ENCODE measurements at places on chromosomes 16 and 17.
A peak's percentile ranks its signal among the peaks of the same experiment; 100 is the strongest.

DNA sequence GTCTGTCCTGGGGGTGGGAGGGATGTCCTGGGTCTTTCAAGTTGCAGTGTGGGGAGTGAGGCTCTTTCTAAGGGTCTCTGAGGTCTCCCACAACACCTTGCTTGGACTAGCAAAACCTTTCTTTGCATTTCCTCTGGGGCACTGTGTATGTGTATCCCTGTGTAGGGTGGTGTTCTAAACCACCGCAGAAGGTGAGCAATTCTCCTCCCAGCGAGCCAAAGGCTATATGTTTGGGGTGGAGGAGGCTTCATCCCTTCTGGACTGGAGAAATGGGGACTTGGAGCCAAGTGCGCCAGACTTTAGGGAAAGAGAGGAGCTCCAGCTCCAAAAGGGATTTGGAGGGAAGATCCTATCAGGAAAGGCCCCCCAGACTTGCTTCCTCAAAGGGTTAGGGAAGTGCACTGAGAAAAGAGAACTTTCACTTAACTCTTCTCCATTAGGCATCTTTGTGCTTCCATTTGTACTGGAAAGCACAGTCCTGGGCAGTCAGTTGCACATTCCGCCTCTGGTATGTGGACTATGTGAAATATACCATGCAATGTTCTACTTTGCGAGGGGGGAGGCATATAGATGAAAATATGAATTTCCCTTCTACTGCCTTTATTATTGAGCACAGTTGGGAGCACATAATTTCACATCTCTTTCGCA, 18.9 kb upstream of the HOXB9 start:
- DNase-seq, result no peak

DNA sequence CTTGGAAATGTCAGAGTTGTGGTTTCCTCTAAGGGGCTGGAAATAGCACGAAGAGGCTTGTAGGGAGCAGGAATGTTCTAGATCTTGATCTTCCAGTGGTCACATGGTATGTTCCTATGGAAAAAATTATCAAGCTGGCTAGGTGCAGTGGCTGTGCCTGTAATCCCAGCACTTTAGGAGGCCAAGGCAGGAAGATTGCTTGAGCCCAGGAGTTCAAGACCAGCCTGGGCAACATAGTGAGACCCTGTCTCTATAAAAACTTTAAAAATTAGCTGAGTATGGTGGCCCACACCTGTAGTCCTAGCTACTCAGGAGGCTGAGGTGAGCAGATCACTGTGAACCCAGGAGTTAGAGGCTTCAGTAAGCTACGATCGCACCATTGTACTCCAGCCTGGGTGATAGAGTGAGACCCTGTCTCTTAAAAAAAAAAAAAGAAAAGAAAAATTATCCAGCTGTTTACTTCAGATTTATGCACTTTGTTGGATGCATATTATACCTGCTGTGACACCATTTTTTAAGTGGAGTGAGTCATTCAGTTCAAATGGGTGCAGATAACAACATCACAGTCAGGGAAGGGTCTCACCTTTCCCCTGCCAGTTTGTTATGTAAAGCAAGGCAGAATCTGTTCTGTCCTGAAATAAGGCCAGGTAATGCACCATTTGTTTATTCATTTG, 65.7 kb upstream of the LYRM9 start:
- DNase-seq, result no peak

DNA sequence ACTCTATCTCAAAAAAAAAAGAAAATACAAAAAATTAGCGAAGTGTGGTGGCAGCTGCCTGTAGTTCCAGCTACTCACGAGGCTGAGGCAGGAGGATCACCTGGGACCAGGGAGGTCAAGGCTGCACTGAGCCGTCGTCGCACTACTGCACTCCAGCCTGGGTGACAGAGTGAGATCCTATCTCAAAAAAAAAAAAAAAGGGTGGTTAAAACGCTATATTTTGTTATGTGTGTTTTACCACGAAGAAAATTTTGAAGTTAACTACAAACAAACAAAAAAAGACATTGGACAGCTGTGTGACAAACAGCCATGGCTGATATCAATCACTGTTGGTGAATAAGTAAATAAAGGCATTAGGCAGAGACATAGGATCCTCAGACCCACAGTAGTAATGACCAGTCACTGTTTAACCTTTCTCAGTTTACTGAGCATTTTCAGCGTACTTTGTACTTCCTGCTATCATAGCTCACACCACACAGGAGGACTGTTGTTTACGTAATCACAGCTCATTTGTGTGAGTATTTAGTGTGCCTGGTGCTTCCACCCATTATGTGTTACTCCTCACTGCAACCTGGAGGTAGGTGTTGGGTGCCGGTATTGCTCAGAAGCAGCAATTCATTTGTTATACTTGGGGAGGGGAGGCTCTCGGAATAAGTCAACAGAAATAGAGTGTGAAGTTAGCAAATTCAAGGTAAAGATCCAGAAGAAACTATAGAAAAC, 55.4 kb downstream of the COPRS start:
- no peak for DNase-seq

DNA sequence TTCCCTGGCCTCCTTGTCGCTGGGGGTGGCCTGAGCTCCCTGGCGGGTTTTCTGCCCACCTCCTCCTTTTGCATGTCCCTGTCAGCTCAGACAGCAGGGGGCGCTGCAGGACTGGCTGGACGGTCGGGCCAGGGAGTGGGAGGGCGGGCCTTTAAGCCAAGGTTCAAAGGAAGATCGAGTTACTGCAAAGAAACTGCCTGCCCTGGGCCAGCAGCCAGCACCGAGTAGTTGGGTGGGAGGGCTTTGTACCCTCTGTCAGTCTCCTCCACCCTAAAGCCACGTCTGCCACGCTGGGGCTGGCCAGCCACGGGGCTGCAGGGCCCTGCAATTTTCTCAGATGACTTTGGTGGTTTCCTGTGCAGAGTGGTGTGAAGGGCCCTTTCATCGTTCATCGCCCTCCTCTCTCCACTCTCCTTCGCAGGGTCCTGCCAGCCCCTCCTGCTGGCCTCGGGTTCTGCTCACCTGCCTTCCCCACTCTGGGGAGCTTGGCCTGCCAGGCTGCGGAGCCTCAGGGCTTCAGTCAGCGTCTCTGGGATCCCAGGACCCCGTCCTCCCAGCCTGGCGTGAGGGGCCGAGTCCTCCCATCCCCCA, 12.3 kb downstream of the GPR142 start:
- peak; percentile 92 for DNase-seq

DNA sequence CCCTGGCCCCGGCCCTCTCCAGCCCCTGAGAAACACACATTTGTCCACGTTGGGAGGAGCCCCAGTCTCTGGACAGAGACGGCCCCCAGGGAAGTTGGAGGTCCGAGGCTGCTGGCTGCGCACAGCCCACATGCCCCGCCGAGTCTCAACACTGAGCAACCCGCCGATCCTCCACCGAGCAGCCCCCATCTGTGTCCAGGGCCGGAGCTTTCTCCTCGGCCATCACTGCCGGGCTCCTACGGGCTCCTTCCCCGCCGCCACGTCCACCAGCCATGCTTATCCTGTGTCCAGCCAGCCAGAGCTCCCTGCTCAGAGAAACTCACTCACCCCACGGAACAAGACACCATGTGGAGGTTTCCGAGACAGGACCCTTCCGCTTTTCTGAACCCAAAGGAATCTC, 103.3 kb downstream of the ENGASE start:
- DNase-seq, result no peak

DNA sequence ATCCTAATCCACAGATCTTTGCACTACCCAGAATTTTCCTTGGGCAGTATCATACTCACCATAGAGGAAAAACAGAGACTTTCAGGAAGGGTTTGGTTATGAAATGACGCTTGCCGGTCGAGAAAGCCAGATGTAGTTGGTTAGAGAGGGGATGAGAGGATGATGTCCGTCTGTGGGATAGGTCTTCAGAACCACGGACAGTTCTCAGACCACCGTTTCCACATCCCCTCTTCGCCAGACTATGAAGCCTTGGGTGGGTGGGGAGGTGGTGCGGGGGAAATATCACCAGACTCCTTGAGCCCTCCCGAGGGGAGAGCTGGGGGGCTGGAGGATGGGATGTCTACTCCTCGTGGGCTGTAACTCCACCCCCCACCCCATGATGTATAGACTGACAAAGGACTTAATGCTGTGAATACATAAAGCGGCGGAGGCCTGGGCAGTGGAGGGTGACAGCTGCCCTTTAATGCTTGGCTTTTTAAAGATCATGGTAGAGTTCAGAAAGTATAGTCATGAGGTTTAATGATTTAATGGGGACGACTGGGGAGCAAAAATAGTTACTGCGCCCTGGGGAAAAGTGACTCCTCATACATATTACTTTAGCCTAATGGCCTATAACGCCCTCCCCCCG, 96.6 kb downstream of the MRM1 start:
- DNase-seq, result no peak

DNA sequence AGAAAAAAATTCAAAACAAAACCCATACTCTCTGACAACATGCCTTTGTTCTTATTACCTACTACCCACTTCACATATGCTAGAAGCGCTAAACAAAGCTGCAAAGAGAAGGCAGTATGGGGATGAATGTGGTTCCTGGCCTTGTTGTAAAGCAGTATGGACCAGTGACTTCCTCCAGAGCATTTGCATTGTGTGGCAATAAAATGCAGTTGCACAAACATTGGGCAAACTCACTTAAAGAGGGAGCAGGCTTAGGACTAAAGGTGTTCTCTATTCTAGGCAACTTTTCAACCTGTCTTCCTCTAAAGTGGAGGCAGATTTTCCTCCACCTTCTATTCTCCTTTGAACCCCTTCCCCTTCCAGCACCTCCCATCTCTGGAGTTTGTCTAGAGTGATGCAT, 17.1 kb downstream of the TMIGD1 start:
- no peak for DNase-seq

DNA sequence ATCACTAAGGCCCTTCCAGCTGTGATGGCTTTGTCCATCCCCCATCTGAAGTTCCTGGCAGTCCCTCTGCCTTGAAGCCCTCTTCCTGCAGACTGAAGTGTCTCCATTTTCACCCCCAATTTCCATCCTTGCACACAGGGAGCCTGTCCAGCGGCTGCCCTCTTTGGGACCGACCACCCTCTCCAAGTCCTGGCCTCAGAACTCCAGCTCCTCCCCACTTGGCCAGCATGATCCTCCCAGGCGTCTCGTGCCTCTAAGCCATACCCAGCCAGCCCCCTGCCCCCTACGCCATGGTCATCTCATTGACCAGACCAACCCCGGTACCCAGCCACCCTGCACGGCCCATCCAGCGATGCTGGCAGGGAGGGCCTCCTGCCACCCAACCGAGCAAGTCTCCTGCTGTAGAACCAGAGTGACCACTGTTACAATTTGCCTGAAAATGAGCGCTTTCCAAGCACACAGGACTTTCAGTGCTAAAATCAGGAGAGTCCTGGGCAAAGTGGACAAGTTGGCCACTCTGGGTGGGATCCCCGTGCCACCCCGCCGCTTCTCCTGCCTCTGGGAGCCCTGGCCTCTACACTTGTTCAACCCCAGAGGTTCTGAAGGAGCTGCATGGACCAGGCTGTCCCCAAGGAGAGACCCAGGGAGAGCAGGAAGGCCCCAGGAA, 362.0 kb downstream of the SEC14L1 start:
- no peak for DNase-seq

Measured in GM10248 (cell line).